Spleen (tissue), 13 donors: ENCODE measurements at places on chromosomes 5 and 9. TPM values are rescaled to one million over a fixed set of nuclear protein-coding genes. Genes with fewer than 3 reads are reported as not detected.

Gene CCDC69
- 145 TPM for total RNA-seq

GRCh38 chr5:136374638-136375037 lies 9.3 kb upstream of the TRPC7 start:
- DNase-seq: no peak

GRCh38 chr5:134462761-134463160 lies 51.1 kb upstream of the CDKN2AIPNL start:
- peak; percentile 48 for DNase-seq

Gene NTNG2
- total RNA-seq: 17.5 TPM

Gene TMEM267
- total RNA-seq: 10.7 TPM

Gene PCDHB16
- 1.9 TPM for total RNA-seq
